ENCODE measurements at places on chromosomes 16 and 17. TPM values are rescaled to one million over a fixed set of nuclear protein-coding genes. Genes with fewer than 3 reads are reported as not detected.

Gene CES1
- polyA plus RNA-seq: 142 TPM

Gene SLC12A3
- 1.9 TPM for polyA plus RNA-seq

Gene SPATA32
- not detected for polyA plus RNA-seq

Gene PMM2
- 13.2 TPM for polyA plus RNA-seq

Gene BEAN1
- polyA plus RNA-seq: 0.42 TPM

Gene MTHFSD
- polyA plus RNA-seq: 12.2 TPM

Gene MT1M
- polyA plus RNA-seq: 7.6 TPM

Gene NGFR
- 12.2 TPM for polyA plus RNA-seq

Gene MT3
- polyA plus RNA-seq: 11.5 TPM

Gene ASGR2
- polyA plus RNA-seq: 2.3 TPM

Gene SOCS7
- polyA plus RNA-seq: 1.2 TPM

Gene TBL3
- polyA plus RNA-seq: 40.6 TPM

Gene ASIC2
- not detected for polyA plus RNA-seq

Gene AOC2
- polyA plus RNA-seq: 0.90 TPM

Gene KRTAP4-1
- not detected for polyA plus RNA-seq

Gene MYH1
- polyA plus RNA-seq: 0.06 TPM

GRCh38 chr17:73284354-73284753, 22.7 kb upstream of the CPSF4L start:
- H3K36me3 ChIP-seq: no peaks in the 10 kb centered on the region
- H3K27me3 ChIP-seq: no peaks in the 10 kb centered on the region
- H3K4me3 ChIP-seq: no peak overlapping the region
- no peak for DNase-seq

GRCh38 chr16:5604770-5605169, 507.2 kb upstream of the EEF2KMT start:
- DNase-seq: no peak
- no peak overlapping the region for H3K27ac ChIP-seq
- H3K27me3 ChIP-seq: no peaks in the 10 kb centered on the region
- no peak overlapping the region for H3K4me3 ChIP-seq
- no peaks in the 10 kb centered on the region for H3K36me3 ChIP-seq

GRCh38 chr17:63140255-63140654, 174.2 kb downstream of the TANC2 start:
- no peaks in the 10 kb centered on the region for H3K4me1 ChIP-seq
- no peak overlapping the region for H3K4me3 ChIP-seq
- H3K36me3 ChIP-seq: no peaks in the 10 kb centered on the region
- no peak for DNase-seq
- no peak overlapping the region for H3K27ac ChIP-seq
- no peaks in the 10 kb centered on the region for H3K27me3 ChIP-seq

- no peak overlapping the region for H3K4me3 ChIP-seq
- H3K4me1 ChIP-seq: peaks cover 53% of the 10 kb centered on the region
- H3K27ac ChIP-seq: peak overlapping the region; percentile 86
- no peaks in the 10 kb centered on the region for H3K27me3 ChIP-seq
These were observed 9.8 kb downstream of the TMEM204 start for GRCh38 chr16:1543085-1543896.

- H3K27ac ChIP-seq: peak overlapping the region; percentile 85
- peaks cover 80% of the 10 kb centered on the region for H3K27me3 ChIP-seq
- H3K36me3 ChIP-seq: no peaks in the 10 kb centered on the region
These were observed 5.2 kb upstream of the HOXB5 start for GRCh38 chr17:48598736-48599135.

DNA sequence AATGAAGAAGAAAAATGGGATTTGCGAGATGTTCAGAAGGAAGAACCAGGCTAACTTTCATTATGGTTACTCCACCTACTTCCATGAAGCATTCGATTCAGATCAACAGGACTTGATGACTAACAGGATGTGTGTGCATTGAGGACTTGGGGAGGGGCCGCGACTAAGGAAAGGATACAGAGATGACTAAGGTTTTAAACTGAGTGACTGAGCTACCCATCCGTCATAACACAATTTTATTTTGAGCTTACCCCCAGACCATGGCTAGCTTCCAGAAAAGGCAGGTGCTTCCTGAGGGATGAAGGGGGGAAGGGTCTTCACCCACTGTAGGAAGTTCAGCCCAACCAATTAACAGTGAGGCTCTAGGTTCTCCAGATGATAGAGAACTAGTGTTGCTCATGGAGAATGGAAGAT, 2.5 kb upstream of the CDYL2 start:
- H3K27ac ChIP-seq: no peak overlapping the region
- no peak for DNase-seq
- H3K4me3 ChIP-seq: no peak overlapping the region
- no peaks in the 10 kb centered on the region for H3K27me3 ChIP-seq
- no peaks in the 10 kb centered on the region for H3K36me3 ChIP-seq

DNA sequence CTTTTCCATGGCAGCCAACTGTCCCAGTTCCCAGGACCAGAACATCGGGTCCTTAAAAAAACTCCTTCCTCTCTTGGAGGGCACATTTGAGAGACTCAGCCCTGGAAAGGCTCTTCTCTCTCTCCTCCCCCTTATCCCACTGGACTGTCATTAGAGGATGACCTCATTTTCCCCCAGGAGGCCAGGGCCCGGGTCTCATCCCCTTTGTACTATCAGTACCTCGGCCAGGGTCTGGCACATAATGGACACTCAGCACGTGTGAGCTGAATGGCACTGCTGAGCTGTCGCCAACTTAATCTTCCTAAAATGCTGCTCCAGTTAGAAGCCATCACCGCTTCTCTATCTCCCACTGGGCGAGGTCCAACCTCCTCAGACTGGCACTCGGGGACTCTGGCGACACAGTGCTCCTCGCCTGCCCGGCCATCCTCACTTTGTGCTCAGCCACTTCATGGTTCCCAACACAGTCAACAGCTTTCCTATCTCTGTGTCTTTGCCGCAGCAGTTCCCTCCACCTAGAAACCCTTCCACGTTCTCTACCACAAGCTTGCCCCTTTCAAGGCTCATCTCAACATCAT, 3.6 kb upstream of the RHBDL3 start:
- peaks cover 55% of the 10 kb centered on the region for H3K27me3 ChIP-seq
- no peak overlapping the region for H3K4me3 ChIP-seq
- no peak for DNase-seq
- no peaks in the 10 kb centered on the region for H3K36me3 ChIP-seq
- H3K4me1 ChIP-seq: peaks cover 15% of the 10 kb centered on the region

DNA sequence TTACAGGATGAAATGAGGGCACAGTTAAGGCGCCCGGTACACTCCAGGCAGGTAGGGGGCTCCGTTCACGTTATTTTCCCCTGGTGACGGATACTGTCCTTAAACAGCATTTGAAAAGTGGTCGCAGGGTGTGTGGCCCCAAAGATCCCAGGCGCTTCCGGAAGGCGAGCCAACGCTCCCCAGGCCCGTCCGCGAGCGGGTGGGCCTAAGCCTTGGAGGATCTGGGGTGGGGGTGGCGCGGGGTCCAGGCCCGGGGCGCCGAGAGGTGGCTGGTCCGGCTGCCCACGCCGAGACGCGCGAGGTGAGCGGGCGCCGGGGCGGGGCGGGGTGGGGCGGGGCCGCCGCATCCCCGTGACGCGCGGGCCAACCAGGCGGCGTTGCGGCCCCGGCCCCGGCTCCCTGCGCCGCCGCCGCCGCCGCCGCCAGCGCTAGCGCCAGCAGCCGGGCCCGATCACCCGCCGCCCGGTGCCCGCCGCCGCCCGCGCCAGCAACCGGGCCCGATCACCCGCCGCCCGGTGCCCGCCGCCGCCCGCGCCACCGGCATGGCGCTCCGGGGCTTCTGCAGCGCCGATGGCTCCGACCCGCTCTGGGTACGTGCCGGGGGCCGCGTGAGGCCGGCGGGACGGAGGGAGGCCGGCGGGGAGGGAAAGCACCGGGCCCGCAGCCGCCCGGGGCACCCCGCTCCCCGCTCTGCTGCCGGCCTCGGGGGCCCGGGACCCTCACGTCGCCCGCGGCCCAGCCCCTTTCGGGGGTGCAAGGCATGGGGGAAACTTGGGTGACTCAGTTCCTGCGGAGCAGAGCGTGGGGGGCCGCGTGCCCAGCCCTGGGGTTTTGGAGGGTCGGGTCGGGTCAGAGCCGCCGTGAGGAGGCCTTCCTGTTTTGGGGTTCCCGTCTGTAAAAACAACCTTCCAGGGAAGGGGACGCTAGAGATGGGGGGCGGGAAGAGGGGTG, at the start of gene ABCC1:
TSS of gene ABCC1 (plus strand) at position 407 of the 951 bp plus-strand sequence. CDS start at position 543, 136 bp downstream.
- H3K4me1 ChIP-seq: peaks cover 56% of the 10 kb centered on the region
- peak; percentile 90 for DNase-seq
- H3K27ac ChIP-seq: peak within 1 kb of the TSS; percentile 91
- H3K27me3 ChIP-seq: no peaks in the 10 kb centered on the region
- H3K4me3 ChIP-seq: peak within 1 kb of the TSS; percentile 94
- no peaks in the 10 kb centered on the region for H3K36me3 ChIP-seq

GRCh38 chr17:17050346-17051345, 8.4 kb downstream of the MPRIP start:
- peaks cover 100% of the 10 kb centered on the region for H3K4me1 ChIP-seq
- H3K4me3 ChIP-seq: no peak overlapping the region
- H3K27me3 ChIP-seq: no peaks in the 10 kb centered on the region
- DNase-seq: no peak
- H3K27ac ChIP-seq: peak overlapping the region; percentile 72
- no peaks in the 10 kb centered on the region for H3K36me3 ChIP-seq

DNA sequence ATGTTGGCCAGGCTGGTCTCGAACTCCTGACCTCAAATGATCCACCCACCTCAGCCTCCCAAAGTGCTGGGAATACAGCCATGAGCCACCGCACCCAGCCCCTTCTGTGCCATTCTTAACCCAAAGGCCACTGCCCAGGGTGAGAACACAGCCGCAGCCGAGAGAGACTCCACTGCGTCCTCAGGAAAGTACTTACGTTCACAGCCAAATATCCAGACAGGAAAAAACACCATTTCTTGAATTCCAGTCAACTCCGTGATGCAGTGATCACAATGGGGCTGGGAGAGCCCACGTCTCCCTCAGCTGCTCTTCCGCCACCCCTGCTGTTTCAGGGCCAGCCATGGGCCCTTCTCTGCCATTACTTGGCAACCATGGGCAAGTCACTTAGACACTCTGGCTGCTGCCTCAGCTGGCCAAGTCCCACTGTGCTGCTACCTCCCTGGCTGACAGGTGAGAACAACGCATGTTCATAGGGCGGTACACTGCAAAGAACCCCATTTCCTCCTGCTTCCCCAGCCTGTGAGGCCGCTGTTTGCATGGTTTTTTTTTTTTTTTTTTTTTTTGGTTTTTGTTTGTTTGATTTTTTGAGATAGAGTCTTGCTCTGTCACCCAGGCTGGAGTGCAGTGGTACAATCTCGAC, 4.3 kb downstream of the CDIP1 start:
- no peak for DNase-seq
- no peak overlapping the region for H3K4me3 ChIP-seq
- H3K36me3 ChIP-seq: peaks cover 8% of the 10 kb centered on the region
- H3K27ac ChIP-seq: no peak overlapping the region
- no peaks in the 10 kb centered on the region for H3K27me3 ChIP-seq
- peaks cover 18% of the 10 kb centered on the region for H3K4me1 ChIP-seq

- H3K27me3 ChIP-seq: no peaks in the 10 kb centered on the region
- H3K36me3 ChIP-seq: no peaks in the 10 kb centered on the region
- H3K4me3 ChIP-seq: no peak overlapping the region
These were observed 65.1 kb downstream of the NOG start for GRCh38 chr17:56658648-56659047.

DNA sequence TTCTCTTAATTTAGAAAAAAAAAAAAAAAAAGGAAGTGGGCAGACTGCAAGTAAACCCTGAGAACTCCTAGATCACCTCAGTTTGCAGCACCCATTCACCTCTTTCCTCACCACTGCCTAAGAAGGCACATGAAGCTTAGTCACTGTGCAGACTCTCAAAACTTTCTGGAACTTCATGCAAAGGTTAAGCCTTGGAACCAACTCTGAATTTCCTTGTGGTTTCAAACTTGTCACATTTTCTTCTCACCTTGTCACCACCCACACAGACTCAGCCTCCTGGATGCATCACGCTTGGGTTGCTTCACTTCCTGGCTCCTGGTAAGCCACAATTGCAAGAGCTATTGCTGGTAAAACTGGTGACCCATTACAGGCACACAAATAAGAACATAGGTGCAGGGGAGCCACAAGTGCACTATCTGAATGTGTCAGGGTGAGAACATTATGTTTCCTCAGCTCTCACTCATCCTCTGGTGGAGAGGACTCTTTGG, 15.0 kb upstream of the CPD start:
- H3K36me3 ChIP-seq: no peaks in the 10 kb centered on the region
- no peaks in the 10 kb centered on the region for H3K27me3 ChIP-seq
- H3K27ac ChIP-seq: no peak overlapping the region
- peaks cover 35% of the 10 kb centered on the region for H3K4me1 ChIP-seq
- DNase-seq: peak; percentile 86
- H3K4me3 ChIP-seq: no peak overlapping the region

- H3K27me3 ChIP-seq: no peaks in the 10 kb centered on the region
- H3K4me3 ChIP-seq: no peak overlapping the region
- peaks cover 10% of the 10 kb centered on the region for H3K36me3 ChIP-seq
- no peak overlapping the region for H3K27ac ChIP-seq
- peaks cover 4% of the 10 kb centered on the region for H3K4me1 ChIP-seq
These were observed 94.0 kb downstream of the SOCS1 start for GRCh38 chr16:11161974-11162373.

GRCh38 chr16:67877064-67877463, 4.2 kb downstream of the EDC4 start:
- no peaks in the 10 kb centered on the region for H3K27me3 ChIP-seq
- peaks cover 65% of the 10 kb centered on the region for H3K36me3 ChIP-seq

- no peaks in the 10 kb centered on the region for H3K36me3 ChIP-seq
- no peaks in the 10 kb centered on the region for H3K27me3 ChIP-seq
- no peak for DNase-seq
- peaks cover 81% of the 10 kb centered on the region for H3K4me1 ChIP-seq
These were observed 4.1 kb downstream of the CFAP20 start for GRCh38 chr16:58125041-58125440.

DNA sequence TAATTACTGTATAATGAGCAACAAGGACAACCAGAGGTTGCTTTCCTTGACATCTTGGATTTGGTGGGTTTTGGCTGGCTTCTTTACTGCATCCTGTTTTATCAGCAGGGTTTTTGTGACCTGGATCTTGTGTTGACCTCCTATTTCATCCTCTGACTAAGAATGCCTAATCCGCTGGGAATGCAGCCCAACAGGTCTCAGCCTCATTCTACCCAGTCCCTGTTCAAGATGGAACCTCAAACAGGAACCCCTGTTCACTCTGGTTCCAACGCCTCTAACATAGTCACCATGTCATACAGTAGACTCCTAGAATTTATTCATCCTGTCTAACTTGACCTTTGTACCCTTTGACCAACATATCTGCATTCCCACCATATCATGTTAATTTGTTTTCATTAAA, 183.8 kb upstream of the SOX9 start:
- H3K4me1 ChIP-seq: no peaks in the 10 kb centered on the region
- H3K36me3 ChIP-seq: no peaks in the 10 kb centered on the region
- DNase-seq: no peak

All from spleen (tissue), 13 donors.